Thymus (tissue), 14 donors: ENCODE measurements at places on chromosomes 4 and X.

GRCh38 chrX:94401426-94401825 is 727.4 kb downstream of the FAM133A start:
- no peak for DNase-seq

GRCh38 chrX:37315511-37316248 is 33.5 kb upstream of the PRRG1 start:
- DNase-seq: no peak

DNA sequence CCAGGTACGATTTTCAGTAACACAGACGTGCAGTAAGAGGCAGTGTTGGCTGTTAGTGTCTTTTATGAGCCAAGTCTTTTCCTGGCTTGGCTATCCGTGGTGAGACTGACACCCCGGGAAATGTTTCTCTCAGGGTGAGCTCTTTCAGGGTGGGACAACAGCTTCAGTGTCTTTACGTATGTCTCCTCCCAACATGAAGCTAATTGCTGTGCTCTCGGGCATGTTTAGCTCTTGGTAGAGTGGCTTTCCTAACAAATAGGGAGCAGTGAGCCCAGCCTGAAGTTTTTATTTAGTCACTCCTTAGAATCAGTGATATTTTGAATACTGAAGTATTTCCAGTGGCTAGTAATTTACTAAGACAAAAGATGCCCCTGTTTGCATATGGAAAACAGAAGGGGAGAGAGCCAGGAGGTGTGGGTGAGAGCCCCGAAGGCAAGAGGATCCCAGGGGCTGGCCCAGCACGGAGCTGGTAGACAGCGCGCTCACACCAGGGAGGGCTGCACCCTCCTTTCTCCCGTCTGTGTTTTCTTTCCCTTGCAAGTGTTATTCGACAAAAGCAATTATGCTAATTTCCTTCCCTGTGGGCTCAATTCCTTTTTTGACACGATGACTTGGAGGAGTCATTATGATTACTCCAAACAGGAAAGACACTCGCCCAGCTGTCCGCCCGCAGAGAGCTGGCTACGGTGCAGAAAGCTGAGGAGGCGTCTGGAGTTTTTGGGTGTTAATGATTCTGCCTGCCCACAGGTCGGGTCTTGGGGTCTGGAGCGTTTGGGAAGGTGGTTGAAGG is 47.7 kb downstream of the PDGFRA start:
- no peak for DNase-seq

GRCh38 chr4:85932500-85933290 is 427.2 kb downstream of the MAPK10 start:
- no peak for DNase-seq

GRCh38 chr4:48203819-48204218 is 65.8 kb downstream of the TEC start:
- no peak for DNase-seq

- no peak for DNase-seq
These were observed 40.2 kb upstream of the ZNF81 start for GRCh38 chrX:47796433-47796906.
